ENCODE measurements at places on chromosomes 12 and 14.

GRCh38 chr14:89617481-89618329 is 200.7 kb upstream of the FOXN3 start:
- no peak overlapping the region for H3K27ac ChIP-seq
- H3K4me3 ChIP-seq: no peak overlapping the region
- H3K27me3 ChIP-seq: peaks cover 22% of the 10 kb centered on the region
- no peak for DNase-seq

DNA sequence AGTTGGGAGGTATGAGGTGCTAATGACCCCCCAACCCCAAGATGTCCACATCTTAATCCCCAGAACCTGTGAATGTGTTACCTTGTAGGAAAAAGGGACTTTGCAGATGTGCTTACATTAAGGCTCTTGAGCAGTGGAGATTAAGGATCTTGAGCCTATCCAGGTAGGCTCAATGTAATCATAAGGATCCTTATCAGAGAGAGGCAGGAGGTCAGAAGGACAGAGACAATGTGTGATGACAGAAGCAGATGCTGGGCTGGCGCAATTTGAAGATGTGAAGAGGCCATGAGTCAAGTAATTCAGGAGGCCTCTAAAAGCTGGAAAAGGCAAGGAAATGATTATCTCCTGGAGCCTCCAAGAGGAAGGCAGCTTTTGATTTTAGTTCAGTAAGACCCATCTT is 90.4 kb upstream of the MAX start:
- H3K27ac ChIP-seq: no peak overlapping the region
- no peaks in the 10 kb centered on the region for H3K36me3 ChIP-seq
- H3K4me1 ChIP-seq: no peaks in the 10 kb centered on the region
- no peak overlapping the region for H3K4me3 ChIP-seq
- DNase-seq: no peak

DNA sequence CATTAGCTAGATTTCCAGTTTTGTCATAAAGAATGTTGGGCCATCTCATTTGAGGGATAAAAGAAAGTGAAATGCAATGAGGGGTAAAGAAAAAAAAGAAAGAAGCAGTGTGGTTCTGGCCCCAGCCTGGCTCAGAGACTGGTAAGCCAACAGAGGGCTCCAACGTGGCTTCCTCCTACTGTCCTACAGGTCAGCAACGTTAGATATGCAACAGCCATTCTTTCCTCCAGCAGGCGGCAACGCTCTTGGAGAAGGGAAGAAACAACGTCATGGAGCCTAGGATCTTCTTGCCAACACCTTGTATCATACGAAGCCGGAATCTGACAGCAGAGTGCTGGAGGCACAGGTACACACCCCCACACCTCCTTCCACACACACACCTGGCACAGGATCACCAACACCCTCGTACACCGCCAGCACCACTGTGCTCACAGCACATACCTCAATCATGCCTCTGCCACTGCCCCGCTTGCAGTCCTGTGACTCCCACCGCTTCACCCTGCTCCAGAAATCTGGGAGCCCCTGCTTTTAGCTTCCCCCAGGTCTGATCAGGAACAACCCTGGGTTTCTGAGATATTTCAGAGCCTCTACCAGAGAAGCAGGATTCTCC is 102.8 kb downstream of the RPAP3 start:
- DNase-seq: no peak
- no peak overlapping the region for H3K27ac ChIP-seq
- no peak overlapping the region for H3K4me3 ChIP-seq
- H3K27me3 ChIP-seq: no peaks in the 10 kb centered on the region
- H3K4me1 ChIP-seq: no peaks in the 10 kb centered on the region

DNA sequence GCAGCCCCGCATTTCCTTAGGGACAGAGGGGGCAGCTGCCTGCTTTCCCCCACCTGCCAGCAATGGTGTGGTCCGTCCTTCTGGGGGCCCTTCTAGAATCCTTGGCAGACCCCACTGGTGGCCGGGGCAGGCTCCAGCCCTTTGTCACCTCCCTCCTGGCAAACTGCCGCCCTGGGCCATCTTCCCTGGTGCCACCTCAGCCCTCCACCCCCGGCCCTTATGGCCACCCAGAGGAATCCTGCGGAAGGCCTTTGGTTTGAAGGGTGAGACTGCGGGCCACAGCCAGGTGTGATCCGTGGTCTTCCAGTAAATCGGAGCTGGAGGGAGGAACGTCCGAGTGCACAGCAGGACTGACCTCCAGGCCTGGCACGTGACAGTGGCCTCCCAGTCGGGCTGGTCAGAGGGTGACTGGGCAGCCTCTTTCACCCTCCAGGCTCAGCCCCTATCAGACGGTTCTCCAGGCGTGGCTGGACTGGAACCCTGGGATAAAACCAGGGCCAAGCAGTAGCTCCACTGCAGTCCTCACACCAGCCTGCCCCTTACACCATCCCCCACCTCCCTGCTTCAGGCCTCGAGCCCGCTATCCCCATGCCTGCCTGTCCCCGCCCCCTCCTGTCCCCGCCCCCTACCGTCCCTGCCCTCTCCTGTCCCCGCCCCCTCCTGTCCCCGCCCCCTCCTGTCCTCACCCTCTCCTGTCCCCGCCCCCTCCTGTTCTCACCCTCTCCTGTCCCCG is 12.4 kb downstream of the FBRSL1 start:
- no peaks in the 10 kb centered on the region for H3K4me1 ChIP-seq
- no peaks in the 10 kb centered on the region for H3K36me3 ChIP-seq
- no peak for DNase-seq
- H3K27me3 ChIP-seq: no peaks in the 10 kb centered on the region

All from PC-9 (cell line).